ENCODE measurements at places on chromosomes 3 and 15.

DNA sequence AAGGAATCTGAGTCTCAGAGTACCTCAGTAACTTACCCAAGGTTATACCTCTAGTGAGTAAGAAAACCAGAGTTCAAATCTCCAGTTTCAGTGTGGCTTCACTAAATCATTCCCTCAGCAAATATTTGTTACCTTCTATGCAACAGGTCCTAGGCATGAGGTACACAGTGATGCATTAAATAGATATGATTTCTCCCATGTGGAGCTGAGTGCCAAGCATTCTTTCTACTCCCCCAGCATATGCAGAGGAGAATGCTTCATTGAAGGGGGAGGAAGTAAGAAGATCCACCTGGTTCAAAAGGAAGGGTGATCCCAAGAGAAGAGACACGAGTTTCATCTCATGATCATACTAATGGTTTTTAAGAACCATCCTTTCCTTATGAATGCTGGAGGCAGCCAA, 6.8 kb upstream of the MTHFS start:
- no peak for DNase-seq

- DNase-seq, result no peak
Observed at GRCh38 chr3:81695302-81695701, 66.1 kb downstream of the GBE1 start.

- no peak for DNase-seq
Observed at GRCh38 chr15:101437618-101438481, 51.7 kb downstream of the PCSK6 start.

GRCh38 chr3:170047133-170047404, 9.3 kb downstream of the GPR160 start:
- DNase-seq, result no peak

DNA sequence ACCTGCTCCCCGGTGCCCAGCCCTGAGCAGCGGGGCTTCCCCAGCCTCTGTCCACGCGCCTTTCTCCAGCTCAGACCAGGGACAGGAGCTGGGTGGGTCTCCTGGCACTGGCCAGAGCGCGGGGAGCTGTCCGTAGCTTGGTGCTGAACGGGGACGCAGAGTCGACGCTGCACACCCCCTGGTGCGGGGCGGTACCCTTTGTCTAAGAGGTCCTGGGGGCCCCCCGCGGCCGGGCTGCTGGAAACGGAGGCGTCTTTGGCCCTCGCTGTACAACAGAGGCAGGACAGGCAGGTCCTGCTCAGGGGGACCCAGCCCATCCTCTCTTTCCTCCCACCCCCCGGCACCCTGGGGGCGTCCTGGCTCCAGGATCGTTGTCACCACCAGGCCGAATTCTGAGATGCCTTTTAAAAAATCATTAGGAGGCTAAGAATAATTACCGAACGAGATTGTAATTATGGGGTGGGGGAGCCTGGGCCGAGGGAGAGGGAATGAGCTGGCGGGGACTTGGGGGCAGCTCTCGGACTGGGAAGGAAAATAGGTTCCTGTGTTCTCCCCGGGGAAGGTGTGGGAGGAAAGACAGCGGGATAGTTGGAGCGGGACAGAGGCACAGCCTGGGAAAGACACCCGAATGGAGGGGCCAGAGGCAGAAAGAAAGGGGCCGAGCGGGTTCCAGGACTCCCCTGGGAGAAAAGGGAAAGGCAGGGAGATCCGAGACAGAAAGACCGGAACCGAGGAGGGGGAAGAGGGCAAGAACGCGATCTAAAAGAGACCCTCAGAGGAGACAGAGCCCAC, 4.1 kb upstream of the SKOR1 start:
- peak; percentile 50 for DNase-seq
